ENCODE measurements at places on chromosomes 4 and X.

GRCh38 chr4:141294306-141294705 lies 73.6 kb downstream of the ZNF330 start:
- DNase-seq: no peak

- no peak for DNase-seq
Observed at GRCh38 chrX:3307881-3308280, 38.6 kb downstream of the MXRA5 start.

DNA sequence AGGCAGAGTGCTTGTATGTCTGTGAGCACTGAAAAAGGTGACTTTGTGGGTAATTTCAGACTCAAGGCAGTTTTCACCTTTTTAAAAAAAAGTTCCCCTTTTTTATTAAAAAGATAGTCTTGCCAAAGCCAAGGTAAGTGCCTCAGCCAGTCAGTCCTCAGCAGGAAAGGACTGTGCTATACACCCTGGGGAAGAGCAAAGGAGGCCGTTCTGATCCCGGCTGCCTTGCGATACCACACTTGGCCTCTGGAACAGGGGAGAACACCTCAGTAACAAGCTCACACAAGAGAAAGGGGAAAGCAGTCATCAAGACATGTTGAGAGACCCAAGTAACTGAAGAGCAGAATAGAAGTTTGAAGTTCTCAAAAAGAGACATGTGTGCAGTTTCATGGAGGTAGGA lies 541.7 kb downstream of the BCOR start:
- no peak for DNase-seq

DNA sequence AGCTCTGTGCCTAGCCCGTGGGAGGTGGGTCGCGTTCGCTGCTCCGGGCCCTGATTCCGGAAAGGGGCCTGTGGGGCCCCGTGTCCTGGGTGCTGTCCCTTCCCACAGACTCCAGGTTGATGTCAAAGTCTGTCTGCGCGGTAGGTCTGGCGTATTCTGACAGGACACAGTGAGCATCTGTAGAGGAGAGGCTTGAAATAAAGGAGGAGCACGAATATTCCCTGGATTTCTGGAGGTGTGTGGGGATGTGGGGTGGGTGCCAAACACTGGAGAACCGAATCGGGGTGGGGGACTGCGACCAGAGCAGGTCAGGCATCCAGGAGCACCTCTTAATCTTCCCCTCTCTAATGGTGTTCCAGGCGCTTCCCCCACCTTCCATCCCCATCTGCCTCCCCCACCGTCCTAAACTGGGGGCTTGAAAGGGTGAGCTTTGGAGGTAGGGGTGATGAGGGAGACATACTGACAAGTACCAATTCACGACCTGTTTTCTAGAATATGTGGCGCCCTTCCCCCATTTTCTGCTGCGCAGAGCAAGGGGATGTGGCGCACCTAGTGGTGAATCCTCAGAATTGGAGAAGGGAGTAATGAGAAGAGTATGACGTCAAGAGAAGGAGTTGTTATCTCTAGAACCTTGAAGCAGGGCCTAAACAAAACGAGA lies 877 bp downstream of the GPRASP1 start:
- DNase-seq: peak; percentile 28

- no peak for DNase-seq
Observed at GRCh38 chrX:53768451-53768850, 81.9 kb upstream of the HUWE1 start.

DNA sequence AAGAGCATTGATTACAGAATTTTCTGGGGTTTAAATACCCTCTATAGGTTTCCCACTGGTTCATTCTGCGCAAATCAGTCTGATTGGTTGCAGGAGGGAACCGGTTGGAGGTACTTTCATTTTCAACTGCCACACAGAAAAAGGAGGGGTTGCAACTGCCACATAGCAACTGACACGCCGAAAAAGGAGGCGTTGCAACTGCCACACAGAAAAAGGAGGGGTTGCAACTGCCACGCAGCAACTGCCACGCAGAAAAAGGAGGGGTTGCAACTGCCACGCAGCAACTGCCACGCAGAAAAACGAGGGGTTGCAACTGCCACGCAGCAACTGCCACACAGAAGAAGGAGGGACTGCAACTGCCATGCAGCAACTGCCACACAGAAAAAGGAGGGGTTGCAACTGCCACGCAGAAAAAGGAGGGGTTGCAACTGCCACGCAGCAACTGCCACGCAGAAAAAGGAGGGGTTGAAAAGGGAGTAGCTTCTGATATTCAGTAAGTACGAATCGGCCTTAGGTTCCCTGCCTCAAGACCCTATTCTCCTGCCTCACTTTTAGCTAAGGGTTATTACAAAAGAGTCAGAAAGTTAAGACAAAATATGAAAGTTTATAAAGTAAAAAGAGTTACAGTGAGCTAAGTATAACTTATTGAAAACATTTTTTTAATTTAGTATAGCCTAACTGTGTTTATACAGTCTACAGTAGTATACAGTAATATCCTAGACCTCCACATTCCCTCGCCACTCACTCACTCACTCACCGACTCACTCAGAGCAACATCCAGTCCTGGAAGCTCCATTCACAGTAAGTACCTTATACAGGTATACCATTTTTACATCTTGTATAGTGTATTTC lies 431.8 kb downstream of the KCTD8 start:
- DNase-seq: no peak

DNA sequence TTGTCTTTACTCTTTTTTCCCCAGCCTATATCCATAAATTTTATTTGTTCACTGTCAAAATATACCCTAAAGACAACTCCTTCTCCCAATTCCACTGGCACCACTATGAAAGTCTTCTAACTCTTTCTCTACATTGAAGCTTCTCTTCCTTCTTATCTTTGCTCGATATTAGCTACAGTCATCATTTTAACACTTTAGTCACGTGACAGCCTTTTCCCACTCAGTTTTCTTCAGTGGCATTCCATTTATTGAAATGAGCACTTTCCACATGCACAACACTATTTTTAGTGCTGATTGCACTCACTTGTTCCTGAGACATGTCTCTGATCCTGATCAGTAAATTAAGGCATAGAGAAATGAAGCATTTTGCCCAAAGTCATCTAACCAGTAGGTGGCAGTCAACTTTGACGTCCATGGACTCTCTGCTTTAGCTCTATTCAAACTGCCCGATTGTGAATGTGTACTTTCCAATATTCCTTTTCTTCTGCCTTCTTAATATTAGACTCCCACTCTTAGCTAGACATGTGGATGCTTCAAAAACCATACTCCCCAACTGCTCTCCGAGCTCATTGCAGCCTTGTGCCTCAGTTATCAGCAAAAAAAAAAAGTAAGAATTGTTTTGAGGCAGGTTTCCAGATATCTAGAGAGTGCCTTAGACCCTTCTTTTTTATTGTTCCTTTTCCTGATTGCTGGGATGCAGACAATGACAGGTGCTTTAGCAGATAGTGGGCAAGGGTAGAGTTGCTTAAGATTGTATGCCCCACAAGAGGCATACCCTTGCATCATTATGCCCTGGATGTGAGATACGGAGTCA lies 394.4 kb upstream of the ADGRL3 start:
- DNase-seq: no peak

DNA sequence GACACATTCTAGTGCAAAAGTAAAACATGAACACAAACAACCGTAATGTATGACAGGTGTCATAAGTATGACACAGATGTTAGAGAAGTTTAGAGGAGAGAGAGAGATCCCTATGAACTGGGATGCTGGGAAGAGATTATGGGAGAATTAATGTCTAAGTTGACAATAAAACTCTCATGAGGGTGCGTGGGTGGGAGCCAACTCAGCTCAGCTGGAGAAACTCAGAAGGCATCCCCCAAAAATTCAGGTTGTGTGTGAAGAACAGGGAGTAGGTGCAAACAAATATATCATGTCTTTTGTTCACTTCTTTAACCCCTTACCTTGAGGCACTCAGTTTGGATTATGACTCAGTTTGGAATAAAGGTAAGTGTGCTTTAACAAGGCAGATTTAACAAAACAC lies 484.1 kb downstream of the INPP4B start:
- DNase-seq: no peak

GRCh38 chr4:139401368-139401767 lies 52.6 kb upstream of the RAB33B start:
- no peak for DNase-seq

- peak; percentile 53 for DNase-seq
Observed at GRCh38 chrX:118975831-118976598, 1.6 kb downstream of the LONRF3 start.

DNA sequence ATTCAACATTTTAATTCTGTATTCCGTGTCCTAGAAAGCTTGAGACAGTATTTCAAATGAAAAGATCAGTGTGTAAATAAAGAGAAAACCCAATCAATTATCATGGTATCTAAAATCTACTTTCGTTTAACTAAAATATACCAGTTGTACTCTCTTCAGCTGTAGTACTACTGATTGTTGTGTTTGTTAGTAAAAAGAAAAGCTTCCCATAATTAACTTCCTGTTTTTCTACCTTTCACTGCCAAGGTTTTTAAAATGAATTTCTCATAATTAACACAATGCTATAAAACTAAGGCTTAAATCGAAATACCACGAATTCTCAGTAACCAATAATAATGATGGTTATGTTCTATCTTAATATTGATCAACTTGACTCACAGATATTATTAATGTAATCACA lies 37.4 kb downstream of the PPP3CA start:
- DNase-seq: no peak

DNA sequence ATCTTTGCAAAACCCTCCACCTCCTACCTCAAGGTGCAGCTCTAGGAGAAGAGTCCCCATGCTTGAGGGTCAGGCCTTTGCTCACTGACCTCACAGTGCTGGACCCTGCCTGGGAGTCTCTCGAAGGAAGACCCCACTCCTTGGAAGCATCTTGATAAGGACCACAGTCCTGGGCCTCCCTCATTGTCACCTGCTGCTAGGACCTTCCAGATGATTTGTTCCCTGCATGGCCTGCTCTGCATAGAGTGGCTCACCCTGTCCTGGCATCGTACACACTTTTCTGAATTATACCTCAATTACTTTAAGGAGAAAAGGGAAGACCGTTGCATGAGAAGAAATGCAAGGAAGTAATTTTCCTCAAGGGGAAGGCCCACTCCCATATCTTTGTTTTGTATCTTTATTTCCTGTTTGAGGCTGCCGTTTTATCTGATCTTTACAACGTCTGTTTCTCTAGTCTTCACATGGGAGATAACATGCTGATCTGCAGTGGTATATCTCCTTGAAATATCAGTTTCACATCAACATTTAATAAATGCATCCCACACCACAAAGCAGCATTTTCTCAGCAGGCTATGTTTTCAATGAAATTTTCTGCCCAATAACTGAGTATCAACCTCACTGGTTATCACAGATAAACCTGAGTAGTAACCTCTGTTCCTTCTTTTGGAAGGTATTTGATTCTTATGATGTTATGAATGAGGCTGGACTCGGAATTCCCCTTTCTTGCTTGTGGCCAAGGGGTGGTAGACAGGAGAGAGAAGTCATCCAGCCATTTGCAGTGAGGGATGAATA lies 15.0 kb upstream of the AKAP17A start:
- DNase-seq: no peak

DNA sequence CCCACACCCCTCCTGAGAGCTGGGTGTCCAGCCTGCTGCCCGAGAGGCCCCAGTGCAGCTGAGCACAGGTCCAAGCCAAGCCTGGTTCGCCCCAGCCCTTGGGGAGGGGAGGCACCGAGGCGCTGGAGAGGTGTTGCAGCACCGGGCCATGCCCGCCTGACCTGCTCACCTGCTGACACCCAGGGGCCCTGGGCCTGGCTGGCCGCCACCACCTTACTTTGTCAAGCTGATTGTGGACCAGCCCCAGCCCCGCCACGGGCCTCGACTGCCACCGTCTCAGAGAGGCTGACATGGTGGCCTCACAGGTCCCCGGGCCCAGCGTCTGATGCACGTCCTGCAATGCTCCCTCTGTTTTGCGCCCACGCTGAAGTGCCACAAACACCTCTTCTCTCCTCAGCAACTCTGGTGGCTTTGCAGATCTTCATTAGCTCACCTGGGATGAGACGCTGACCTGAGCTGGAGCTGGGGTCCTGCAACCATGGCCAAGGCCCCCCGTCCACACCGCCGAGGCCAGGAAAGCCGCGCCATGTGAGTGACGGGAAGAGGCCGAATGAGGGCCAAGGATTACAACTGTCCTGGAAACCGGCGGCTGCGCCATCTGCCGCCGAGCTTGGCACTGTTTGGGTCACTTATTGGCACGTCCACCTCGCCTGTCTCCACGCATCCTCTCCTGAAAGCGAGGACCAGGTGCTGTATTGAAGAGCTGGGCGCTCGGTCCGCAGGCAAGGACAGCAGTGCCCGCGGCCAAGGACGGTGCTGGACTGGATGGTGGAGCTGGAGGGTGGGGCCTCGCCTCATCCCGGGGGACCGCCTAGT lies 7.6 kb downstream of the CPLX1 start:
- no peak for DNase-seq

DNA sequence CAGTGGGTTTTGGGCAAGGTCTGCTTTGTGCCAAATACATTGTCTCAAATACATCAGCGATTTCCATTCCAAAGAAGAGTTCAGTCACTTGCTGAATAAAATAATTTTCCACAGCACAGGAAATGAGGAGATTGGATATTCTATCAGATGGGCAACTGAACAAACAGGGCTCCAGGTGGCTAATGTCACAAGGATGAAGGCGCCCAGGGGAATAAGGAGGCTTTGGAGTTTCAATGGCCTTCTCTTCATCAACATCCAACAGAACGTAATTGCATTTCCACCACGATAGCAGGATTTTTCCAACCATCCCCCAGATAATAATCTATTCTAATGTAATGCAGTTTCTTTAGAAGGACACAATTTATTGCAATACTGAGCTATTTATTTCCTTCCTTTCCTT lies 104.7 kb upstream of the KLHL13 start:
- no peak for DNase-seq

- DNase-seq: no peak
Observed at GRCh38 chr4:121978172-121978516, 26.3 kb upstream of the TRPC3 start.

GRCh38 chrX:45852884-45853283 lies 652.2 kb upstream of the DIPK2B start:
- no peak for DNase-seq

GRCh38 chr4:120830204-120830603 lies 92.3 kb downstream of the PRDM5 start:
- DNase-seq: no peak

- DNase-seq: no peak
Observed at GRCh38 chrX:39667191-39667590, 430.6 kb downstream of the BCOR start.

GRCh38 chr4:53485658-53486040 lies 105.6 kb downstream of the LNX1 start:
- DNase-seq: no peak

GRCh38 chr4:124941267-124941666 lies 228.7 kb upstream of the ANKRD50 start:
- no peak for DNase-seq

DNA sequence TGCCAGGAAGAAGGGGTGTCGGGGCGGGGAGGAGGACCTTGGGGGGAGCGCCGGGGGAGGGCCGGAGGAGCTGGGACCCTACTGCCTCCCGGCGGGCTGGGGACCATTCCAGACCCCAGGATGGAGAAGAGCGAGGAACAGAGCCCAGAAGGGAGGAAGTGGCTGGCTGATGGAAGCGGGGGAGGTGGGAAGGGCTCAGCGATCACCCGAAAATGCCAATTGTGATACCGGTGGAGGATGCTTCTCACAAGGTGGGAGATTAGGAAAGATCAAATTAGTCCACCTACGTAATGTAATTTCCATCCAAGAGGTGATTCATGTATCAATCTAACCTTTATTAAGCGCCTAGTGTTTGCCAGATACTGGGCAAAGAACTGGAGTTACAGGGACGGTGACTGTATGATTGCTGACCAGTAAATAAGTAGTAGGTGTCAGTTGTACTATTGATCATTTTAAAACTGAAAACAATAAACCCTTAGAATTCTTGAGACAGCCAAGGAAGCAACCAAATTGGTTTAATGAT lies 452 bp upstream of the RAI2 start:
- DNase-seq: no peak

All from stimulated activated CD4-positive, alpha-beta T cell treated with anti-CD3 and anti-CD28 coated beads, Interleukin-15, amount 100 ng/mL, for 1 hour (primary cell).